ENCODE measurements at places on chromosomes 12 and 14. TPM values are rescaled to one million over a fixed set of nuclear protein-coding genes. Genes with fewer than 3 reads are reported as not detected.

Gene TMEM229B
- 5.8 TPM for total RNA-seq

DNA sequence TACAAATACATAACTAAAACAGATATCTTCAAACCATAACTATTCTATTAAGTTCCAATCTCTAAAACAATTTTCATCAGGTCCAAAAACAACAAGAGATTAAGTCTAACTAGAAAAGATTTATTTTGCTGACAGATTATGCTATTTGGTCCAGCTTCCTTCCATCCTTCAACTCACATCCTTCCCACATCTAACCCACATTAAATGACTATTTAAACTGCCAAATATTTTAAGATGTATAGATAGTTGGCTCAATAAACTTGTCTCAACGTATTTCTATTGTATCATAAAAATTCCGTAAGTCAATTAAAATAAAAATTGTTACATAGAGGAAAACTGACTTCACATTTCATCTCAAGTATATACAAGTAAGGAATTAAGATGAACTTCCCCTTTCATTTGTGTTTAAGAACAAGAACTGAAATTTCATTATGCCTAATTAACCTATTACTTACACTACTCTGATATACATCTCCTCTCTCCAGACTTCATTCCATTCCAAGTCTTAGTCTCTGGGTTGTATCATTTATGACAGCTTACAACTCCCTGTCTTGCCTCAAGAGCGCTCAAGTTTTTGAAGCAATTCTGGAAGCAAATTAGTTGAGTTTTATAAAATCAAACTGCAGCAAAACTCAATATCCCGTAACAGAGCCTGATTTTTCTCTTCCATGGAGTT is 25.4 kb downstream of the PAWR start:
- DNase-seq = no peak
- H3K27me3 ChIP-seq = no peaks in the 10 kb centered on the region
- H3K4me1 ChIP-seq = peaks cover 19% of the 10 kb centered on the region
- no peak overlapping the region for H3K27ac ChIP-seq

- no peaks in the 10 kb centered on the region for H3K27me3 ChIP-seq
- DNase-seq = peak; percentile 3
- no peak overlapping the region for H3K27ac ChIP-seq
- H3K4me3 ChIP-seq = no peak overlapping the region
- no peaks in the 10 kb centered on the region for H3K36me3 ChIP-seq
Observed at GRCh38 chr12:122969676-122970075, 3.4 kb upstream of the ABCB9 start.

GRCh38 chr12:69688471-69689427 is 10.4 kb downstream of the BEST3 start:
- no peaks in the 10 kb centered on the region for H3K36me3 ChIP-seq
- peak overlapping the region; percentile 73 for H3K27ac ChIP-seq
- peaks cover 33% of the 10 kb centered on the region for H3K4me1 ChIP-seq
- no peaks in the 10 kb centered on the region for H3K27me3 ChIP-seq

GRCh38 chr12:120663741-120664140 is 23.2 kb upstream of the MLEC start:
- no peak for DNase-seq
- no peaks in the 10 kb centered on the region for H3K4me1 ChIP-seq
- H3K27ac ChIP-seq = no peak overlapping the region
- H3K27me3 ChIP-seq = peaks cover 6% of the 10 kb centered on the region

DNA sequence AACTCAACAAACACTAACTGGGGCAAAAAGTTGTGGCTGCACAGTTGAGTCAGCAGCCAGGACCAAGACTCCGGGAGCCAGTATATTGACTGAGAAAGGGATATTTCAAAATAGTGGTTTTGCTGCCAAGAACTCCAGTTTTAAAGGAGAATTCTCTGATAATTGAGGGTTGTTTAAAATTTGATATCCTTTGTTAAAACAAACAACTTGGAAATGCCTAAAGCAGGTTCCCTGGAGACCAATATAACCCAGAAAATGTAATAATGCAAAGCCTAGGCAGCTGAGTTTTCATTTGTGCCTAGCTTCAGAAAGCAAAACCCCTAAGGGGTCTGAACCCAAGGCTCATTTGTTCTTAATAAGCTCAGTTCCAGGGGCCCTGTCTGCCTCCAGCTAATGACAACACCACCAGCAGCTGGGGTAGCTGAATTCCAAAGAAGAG is 311.7 kb upstream of the CCDC196 start:
- H3K4me3 ChIP-seq = no peak overlapping the region
- no peak overlapping the region for H3K27ac ChIP-seq

DNA sequence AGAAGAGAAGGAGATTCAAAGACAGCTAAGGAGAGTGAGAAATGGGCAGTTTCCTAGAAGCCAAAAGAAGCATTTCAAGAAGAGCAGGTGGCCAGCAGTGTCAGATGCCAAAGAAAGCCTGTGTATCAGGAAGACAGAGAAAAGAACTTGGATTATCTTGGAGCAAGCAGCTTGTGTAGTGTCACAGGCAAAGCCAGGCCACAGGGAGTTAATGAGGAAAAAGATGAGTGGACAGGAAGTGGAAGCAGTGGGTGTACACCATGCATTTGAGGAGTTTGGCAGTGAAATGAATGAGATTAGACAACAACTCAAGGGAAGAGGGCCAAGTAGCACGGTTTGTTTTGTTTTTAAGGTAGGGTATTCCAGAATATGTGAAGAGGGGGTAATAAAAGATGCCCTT is 5.6 kb upstream of the MYH7 start:
- H3K4me1 ChIP-seq = no peaks in the 10 kb centered on the region
- no peak overlapping the region for H3K4me3 ChIP-seq
- no peak overlapping the region for H3K27ac ChIP-seq
- peak; percentile 71 for DNase-seq
- H3K27me3 ChIP-seq = peaks cover 2% of the 10 kb centered on the region
- H3K36me3 ChIP-seq = no peaks in the 10 kb centered on the region

Gene USP44
- under 0.01 TPM for total RNA-seq

DNA sequence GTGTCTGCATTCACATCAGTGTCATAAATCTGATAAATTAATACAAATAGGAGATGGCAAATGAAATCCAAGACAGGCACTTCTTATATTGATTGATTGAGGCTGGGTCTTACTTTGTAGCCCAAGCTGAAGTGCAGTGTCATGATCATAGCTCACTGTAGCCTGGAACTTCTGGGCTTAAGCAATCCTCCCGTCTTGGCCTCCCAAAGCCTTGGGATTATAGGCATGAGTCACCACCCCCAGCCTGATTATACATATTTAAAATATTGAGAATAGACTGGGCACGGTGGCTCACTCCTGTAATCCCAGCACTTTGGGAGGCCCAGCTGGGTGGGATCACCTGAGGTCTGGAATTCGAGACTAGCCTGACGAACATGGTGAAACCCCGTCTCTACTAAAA is 51.3 kb downstream of the MARK3 start:
- H3K27me3 ChIP-seq = no peaks in the 10 kb centered on the region
- H3K4me3 ChIP-seq = no peak overlapping the region
- H3K4me1 ChIP-seq = peaks cover 7% of the 10 kb centered on the region
- no peak for DNase-seq

Gene BCDIN3D
- total RNA-seq = 4.7 TPM

DNA sequence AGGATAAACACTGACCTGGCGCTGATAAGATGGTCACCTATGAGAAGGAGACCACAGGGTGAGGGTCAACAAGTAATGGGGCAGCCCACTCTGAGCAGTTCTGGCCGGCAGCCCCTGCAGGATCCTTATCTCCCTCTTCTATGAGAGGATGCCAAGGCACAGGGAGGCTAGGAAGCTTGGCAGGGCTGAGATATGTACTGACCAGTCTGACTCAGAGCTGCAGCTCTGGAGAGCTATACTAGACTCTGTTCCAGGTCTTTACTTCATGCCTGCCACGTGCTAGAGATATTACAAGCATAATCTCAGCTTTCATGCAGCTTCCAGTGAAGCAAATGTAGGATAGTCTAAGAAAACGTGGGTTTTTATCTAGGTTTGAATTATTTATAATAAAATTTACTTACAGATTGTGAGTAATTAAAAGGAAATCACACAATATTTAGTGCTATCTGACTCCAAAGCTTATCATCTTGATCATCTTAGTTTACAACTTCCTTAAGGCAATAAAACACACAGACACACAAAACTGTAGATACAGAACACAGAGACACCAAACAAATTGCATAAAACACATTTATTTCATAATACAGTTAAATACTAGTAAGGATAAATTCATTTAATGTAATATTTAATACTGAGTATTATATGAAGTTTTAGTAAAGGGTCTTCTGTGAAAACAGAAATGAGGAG is 32.3 kb downstream of the GIT2 start:
- no peaks in the 10 kb centered on the region for H3K27me3 ChIP-seq
- DNase-seq = peak; percentile 42
- no peak overlapping the region for H3K4me3 ChIP-seq
- H3K4me1 ChIP-seq = peaks cover 30% of the 10 kb centered on the region
- peaks cover 49% of the 10 kb centered on the region for H3K36me3 ChIP-seq

- H3K27ac ChIP-seq = no peak overlapping the region
- H3K4me3 ChIP-seq = peak overlapping the region; percentile 52
Observed at GRCh38 chr12:93273834-93274564, 103.7 kb upstream of the NUDT4 start.

DNA sequence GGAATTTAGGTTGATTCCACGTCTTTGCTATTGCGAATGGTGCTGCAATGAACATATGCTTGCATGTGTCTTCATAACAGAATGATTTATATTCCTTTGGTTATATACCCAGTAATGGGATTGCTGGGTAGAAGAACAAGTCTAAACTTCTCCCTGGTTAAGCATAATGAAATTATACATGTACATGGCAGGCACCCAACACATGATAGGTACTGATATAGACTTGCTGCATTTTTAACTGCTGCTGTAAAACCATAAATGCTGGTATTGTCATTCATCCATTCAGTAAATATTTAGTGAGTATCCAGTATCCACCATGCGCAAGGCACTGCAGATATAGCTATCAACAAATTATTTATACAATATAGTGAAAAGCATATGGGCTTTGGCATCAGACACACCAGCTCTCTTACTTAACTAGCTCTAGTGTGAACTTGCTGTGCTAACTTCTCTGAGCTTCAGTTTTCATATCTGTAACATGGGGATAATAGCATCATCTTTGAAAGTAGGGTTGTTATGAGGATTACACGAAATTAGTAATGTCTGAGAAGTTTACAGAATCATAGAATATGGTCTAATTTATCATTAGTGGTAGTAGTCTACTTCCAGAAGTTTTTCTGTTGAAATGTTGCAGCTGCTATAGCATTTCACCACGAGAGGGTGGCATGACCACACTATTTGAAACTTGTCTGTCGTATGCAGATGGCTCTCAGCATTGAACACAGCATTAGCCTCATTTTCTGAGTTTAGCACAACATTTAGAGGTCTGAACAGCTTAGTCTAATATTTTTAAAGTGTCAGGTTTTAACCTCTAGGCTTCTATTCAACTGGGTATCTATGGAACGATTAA is 32.0 kb upstream of the SEL1L start:
- peak; percentile 22 for DNase-seq
- no peak overlapping the region for H3K4me3 ChIP-seq
- no peaks in the 10 kb centered on the region for H3K36me3 ChIP-seq
- H3K27ac ChIP-seq = no peak overlapping the region

Gene IL31
- total RNA-seq = not detected
